AG04449 (cell line): ENCODE measurements at places on chromosomes 4 and X.

GRCh38 chrX:50407976-50408375, 62.6 kb downstream of the DGKK start:
- no peak for DNase-seq

DNA sequence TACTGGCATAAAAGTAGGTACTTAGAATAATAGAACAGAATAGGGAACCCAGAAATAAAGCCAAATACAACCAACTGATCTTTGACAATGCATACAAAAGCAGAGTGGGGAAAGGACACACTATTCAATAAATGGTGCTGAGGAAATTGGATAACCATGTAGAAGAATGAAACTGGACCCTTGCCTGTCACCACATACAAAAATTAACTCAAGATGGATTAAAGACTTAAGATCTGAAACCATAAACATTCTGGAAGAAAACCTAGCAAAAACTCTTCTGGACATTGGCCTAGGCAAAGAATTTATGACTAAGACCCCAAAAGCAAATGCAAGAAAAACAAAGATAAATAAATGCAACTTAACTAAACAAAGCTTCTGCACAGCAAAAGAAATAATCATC, 45.6 kb downstream of the ARFIP1 start:
- no peak for DNase-seq

DNA sequence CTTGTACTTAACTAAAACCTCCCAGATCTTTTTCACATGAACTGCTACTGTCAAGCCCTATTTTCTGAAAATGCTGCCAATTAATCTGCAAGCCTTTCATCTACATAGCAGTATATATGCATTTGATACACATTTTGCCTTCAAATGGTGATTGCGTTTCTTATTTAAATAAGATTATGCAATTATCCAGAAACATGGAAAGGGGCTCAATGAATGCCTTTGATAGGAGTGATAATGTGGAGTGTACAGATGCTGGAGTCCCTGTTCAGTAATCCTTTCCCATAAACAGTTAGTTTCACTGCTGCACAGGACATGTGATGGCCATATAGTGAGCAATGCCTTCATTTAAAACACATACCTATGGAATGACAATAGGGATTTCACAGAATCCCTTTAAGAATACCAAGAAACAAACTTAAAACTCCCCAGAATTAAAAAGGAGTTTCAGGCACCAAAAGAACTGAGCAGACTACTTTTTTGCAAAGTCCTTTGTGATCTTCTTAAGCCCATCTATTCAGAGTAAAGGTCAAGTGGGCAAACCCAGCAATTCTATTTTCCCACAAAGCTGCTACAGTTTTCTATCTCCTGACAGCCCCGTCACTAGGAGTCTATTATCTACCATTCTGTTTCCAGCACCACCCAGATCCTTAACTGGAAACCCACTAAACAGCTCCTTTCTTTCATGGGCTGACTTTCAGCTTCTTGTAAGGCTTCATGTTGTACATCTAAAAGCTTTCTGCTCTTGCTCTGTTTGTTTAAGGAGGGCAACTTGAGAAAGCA, 120.3 kb downstream of the UNC5C start:
- no peak for DNase-seq

GRCh38 chrX:40694802-40695201, 40.5 kb downstream of the MED14 start:
- DNase-seq = no peak

GRCh38 chr4:54185044-54185780, 43.9 kb upstream of the PDGFRA start:
- no peak for DNase-seq

DNA sequence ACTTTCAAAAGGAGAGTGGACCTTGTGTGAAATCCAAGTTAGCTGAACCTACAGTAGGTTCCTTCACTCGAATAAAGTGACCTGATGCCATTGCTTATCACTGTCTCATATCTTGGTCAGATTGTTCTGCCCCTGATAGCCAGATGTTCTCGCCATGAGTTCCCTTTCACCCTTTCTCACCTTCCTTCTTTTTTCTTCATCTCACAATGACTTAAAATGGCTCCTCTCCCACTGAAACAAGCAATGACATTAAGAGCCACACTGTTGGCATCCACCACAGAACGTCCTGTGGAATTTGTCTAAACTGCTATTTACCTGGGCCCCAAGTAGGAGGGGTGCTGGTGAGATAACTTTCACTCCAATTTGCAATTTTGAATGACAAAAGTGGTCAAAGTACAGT, 227.6 kb upstream of the PPP1R2C start:
- DNase-seq = no peak

GRCh38 chrX:567891-568290, 62.7 kb upstream of the SHOX start:
- no peak for DNase-seq

DNA sequence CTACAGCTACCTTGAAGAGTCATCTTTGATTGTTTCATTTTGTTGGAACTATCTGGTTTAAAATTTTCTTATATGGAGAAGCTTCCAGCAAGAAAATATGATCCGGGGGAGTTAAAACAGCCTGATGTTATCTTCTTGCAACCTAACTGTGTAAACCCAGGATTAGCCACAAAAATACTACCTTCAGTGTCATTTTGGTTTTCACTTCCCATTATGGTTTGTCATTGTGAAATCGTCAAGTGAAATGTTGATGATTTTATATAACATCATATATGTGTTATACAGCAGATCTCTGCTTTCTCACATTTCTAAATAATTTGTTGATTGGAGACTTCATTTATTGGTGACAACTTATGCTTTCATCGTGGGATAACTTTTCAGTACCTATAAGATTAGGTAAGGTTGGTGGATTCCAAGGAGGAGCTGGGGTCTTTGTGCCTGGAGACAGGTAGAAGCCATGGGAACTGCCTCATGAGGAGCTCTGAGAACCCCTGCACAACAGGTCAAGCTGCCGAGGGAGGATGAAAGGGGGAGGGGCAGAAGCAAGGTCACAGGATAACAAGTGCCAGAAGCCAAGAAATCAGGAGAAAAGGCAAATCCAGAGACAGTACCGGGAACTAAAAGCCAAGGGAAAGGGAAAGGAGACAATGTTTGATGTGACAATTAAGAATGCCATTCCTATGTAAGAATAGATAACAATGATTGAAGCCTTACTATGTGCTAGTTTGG, 7.2 kb downstream of the ARHGAP24 start:
- no peak for DNase-seq

DNA sequence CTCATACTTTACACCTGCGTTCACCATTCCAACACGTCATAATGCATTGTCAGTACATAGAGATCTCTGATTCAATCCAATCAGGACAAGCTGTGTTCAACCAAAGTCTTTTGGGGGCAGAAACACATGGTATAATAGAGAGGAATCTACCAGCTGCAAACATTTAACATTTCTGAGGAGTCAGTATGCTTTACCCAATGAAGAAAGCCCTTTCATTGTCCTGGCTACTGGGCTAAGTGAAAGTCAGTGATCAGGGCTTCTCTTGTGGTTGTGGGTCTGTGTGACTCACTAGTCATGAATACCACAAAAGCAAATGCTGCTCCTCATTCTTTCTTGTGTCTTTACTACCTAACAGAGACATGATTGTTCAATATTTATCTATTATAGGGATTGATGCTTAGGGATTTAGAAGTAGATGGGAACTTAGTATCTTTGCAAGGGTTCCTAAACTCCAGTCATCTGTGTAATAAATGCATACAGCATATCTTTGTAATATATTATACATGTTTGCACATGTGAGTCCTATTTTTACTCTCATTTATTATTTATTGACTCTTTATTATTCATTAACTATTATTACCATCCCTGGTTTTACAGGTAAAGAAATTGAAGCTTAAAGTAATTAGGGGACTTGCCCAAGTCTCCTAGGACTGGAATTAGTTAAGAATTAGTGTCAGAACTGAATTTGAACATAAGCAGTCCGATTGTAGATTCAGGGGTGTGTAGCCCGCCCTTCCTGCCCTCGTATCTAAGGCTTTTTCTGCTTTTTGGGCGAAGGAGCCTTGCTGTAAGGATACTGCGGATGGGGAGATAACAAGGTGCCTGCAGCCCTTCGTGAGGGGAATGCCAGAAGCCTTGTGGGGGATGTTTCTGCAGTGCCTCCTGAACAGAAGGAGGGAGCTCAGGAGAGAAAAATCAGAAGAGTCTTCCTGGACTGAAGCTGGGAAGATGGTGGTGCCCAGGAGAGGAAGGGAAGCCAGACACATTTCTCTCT, 353.1 kb upstream of the BOD1L1 start:
- DNase-seq = peak; percentile 85

DNA sequence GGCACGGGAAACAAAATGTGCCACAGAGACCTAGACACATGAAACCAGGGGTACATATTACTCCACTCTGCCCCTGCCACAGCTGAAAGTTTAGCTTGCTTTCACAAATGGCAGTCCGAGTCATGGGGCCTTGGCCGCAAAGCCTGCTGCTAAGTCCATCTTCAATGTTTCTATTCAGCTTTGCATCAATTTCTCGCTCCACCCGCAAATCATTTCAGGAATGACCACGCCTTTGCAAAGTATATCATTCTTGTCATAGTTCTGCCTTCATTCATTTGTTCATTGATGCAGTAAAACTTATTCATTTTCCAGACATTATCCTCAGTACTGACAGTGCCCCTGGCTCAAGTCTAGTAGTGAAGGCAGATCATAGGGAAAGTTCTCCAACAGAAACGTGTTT, 9.5 kb downstream of the PLAC8 start:
- no peak for DNase-seq

GRCh38 chrX:136291824-136292223, 8.9 kb upstream of the ADGRG4 start:
- no peak for DNase-seq

- no peak for DNase-seq
Observed at GRCh38 chr4:99809326-99809725, 7.3 kb upstream of the DAPP1 start.

DNA sequence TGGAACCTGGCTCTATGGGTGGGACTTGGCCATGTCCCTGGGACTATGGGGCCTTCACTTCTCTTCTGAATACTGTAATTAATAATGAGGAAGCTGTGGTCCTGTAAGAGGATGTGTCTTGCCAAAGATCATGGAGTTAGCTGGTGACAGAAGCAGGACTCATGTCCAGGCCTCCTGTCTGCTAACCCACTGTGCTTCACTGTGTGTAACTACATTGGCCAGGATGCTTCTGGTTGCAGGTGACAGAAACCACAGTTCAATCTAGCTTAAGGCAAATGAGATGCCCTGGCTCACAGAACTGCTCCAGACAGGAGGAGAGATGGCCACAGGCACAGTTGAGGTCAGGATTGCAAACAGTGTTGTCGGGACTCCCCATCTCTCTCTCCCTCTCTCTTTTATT, 3.1 kb downstream of the MTMR1 start:
- DNase-seq = no peak

DNA sequence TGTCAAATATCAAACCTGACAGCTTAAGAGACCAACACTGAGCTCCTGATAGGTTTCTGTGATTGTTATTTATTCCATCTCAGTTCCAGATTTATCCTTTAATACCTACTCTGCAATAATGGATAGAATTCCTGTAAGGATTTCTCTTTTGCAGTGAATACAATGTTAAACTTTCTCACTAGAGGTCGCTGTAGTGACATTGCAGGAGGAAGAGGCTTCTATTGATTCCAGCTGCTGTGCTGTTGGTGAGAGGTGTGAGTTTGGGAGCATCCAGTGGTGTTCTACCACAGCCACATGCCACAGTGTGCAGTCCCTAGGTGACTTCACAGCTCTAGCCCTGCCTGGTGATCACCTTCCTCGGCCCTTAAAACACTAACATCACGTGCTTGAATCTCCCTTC, 34.6 kb upstream of the DCAF8L2 start:
- DNase-seq = no peak

- no peak for DNase-seq
Observed at GRCh38 chr4:3701736-3702560, 64.2 kb upstream of the ADRA2C start.

GRCh38 chr4:136831553-136831952, 700.7 kb downstream of the PCDH18 start:
- DNase-seq = no peak

GRCh38 chr4:101221294-101221693, 126.0 kb downstream of the PPP3CA start:
- no peak for DNase-seq

GRCh38 chrX:107827030-107827831, 1.6 kb downstream of the MID2 start:
- no peak for DNase-seq

- DNase-seq = no peak
Observed at GRCh38 chr4:37666625-37667071, 19.5 kb downstream of the RELL1 start.

DNA sequence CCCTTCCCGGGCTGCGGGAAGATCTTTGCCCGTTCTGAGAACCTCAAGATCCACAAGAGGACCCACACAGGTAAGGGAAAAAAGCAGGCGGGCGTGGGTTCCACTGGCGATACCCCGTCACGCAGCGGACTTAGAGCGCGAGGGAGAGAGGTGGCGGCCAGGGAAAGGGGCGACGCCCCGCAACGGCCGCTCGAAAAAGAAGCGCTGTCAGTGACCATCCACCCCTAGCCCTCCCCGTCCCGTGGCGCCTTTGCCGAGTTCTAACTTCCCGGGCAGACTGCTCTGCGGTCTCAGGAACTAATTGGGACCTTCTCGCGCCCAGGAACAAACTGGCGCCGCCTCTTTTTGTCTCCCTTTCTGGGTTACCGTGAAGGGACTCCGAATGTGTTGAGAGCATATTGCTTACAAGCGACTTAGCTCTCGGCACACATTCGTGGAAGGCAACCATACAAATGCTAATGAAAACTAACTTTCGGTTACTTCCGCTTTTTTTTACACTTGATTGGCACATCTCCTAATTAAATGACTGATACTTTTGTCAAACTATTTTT, 1.8 kb downstream of the ZIC3 start:
- DNase-seq = no peak

- no peak for DNase-seq
Observed at GRCh38 chr4:176376032-176376614, 56.4 kb downstream of the SPCS3 start.

- DNase-seq = no peak
Observed at GRCh38 chr4:7180938-7181337, 11.4 kb upstream of the SORCS2 start.

DNA sequence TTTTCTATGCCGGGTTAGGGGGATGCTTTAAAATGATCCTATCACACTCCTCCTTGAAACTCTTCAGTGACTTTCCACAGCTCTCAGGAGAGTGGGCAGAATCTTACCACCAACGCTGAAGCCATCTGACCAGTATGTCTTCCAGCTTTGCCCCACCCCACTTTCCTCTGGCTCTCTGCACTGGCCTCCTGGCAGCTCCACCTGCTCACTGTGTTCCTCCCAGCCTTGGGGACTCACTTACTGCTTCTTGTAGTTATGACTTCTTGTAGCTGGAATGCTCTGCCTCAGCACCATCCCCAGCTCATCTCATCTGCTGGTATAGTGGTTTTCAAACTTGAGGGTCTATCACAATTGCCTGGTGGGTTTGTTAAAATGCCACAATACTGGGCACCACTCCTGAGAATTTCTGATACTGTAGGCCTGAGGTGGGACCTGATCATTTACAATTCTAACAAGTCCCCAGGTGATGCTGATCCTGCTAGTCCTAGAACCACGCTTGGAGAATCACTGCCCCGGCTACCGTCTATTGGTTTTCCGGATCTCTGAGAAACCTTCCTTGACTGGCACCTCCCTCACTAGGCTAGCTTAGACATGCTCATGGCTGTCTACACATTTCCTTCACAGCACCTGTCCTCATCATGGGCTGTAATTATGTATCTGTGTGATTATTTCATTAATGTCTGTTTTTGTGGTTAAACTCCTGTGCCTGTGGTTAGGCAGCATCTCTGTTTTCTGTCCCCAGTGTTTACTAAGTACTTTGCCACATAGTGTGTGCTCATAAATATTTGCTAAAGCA, 152.2 kb downstream of the MGST2 start:
- DNase-seq = no peak
